Neuronal stem cell (in vitro differentiated cells): ENCODE measurements at places on chromosomes 13 and 19.

- DNase-seq: peak; percentile 17
Observed at GRCh38 chr13:80339912-80340650, 845 bp downstream of the SPRY2 start.

DNA sequence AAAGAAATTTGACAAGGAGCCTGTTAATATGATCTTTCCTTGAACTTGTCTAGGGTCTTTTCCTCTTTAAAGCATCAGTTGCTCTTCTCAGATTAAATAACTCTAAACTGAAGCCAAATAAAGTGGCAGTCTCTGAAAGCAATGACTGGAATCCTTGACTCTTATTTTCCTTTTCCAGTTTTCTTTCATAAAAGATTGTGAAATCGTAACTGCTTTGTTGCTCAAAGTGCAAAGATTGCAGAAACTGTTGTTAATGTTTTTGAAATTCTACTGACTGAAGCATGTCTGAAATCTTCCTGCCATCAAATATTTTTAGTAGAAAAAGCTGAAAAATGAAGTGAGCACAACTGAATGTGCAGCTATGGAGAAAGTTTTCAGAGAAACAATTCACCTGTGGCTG is 1.9 kb downstream of the NHLRC3 start:
- DNase-seq: no peak

- no peak for DNase-seq
Observed at GRCh38 chr13:98389319-98389718, 187.6 kb downstream of the STK24 start.

GRCh38 chr19:41588497-41589209 is 12.7 kb downstream of the CEACAM21 start:
- DNase-seq: no peak

DNA sequence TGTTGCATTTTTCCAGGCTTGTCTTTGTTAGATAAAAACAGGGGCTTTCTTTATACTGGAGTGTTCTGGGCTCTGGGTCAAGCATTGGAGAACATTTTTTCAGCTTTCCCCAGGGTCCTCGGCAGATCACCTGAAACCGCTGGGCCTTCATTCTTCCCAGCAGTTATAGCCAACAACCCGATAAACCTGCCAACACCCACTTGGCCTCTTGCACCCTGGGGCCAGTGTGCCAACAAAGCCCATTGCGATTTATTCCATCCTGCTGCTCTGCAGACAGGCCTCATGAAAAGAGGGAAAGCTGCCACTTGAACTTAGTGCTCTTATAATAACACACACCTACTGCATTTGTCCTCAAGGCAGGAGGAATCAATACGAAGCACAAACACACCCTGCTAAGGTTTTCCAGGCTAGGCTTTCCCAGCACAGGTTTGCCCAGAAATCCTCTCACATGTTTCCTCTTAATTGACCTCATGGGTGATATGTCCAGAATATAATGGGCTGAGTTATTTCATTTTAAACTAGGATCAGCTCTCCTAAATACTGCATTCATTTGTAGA is 669.3 kb downstream of the LIG4 start:
- DNase-seq: no peak

DNA sequence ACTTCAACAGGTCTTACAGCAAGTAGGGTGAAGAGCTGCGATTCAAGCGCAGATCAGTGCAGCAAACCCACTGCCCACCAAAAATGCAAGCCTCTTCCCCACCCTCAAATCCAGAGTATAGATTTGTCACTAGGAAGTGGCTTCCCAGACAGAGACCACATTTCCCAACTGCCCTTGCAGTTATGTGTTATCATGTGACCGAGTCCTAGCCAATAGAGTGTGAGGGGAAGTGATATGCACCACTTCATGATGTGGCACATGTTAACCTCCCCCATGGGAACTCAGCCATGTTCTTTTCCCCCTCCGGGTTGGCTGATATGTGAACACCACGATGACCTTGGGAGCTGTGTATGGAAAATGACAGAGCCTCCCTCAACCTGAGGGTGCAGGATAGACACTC is 50.8 kb downstream of the MBD3L2B start:
- no peak for DNase-seq

DNA sequence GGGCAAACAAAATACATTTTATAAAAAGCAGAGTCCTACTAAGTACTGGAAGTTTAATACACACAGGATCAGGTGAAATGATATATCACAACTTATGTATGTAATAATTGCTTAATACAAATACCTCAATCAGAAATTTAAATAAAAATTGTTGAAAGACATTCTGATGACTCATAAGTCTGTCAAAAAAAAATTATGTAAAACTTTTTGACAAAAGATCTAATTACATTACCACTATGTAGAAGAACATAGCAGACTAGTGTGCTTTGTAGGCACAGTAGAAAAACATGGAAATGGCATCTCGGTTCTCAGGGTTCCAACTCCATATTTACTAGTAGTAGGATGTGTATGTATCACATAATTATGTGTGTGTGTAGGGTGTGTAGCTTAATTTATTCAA is 156.2 kb downstream of the DNAJC3 start:
- DNase-seq: no peak

DNA sequence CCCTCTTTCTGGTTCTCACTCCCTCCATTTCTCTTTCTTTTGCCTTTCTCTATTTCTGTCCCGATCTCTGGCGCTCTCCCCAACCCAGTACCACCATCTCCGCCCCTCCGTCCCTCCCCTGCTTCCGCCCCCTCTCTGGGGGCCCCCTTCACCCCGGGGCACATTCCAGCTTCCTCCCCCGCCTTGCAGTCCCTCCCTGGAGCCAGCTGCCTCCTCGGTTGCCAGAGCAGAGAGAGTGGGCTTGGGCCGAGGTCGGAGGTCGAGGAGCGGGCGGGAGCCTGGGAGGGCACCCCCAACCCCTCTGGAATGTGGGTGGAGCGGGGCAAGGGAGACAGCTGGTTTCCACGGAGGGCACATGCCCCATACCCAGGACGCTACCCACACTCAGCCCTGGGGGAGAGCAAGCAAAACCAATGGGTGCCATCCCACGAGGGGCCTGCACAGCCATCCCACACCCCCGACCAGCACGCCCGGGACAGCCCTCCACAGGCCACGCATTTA is 6.5 kb upstream of the CIRBP start:
- DNase-seq: no peak

DNA sequence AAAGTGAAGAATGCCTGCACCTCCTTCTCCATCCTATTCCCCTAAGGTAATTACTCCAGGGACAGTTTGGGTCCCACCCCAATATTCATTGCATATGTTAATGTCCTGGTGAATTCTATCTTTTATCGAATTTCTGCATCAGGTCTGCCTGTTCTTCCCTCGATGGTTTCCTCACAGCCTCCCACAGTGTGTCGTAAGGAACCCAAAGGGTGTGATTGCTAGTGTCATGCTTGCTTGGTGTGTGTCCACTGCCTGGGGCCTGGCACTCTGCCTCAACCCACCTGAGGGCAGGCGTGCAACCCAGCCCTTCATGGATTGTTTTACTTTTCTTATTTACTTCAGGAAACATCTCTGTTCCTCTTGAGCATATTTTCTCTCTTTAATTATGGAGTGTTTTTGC is 60.2 kb upstream of the CYSLTR2 start:
- DNase-seq: no peak

DNA sequence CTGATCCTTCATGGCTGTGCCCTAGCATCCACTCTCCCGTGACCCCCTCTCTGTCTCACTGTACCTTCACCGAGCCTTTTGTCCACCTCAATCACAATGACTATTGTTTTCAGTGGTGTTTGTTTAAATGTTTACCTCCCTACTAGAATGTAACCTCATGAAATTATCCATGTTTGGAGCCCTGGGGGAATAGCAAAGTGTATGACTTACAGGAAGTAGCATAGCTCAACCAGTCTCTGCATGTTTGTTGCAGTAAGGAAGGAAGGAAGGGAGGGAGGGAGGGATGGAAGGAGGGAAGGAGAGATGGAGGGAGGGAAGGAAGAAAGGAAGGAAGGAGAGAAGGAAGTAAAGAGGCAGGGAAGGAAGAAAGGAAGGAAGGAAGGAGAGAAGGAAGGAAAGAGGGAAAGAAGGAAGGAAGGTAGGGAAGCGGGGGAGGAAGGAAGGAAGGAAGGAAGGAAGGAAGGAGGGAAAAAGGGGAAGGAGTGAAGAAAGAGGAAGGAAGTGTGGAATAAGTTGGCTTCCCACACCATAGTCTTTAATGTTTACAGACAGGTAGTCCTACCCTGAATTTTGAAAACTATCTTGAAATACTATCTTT is 421.4 kb downstream of the COG6 start:
- DNase-seq: no peak

- no peak for DNase-seq
Observed at GRCh38 chr19:14616407-14616806, 33.5 kb downstream of the CLEC17A start.

DNA sequence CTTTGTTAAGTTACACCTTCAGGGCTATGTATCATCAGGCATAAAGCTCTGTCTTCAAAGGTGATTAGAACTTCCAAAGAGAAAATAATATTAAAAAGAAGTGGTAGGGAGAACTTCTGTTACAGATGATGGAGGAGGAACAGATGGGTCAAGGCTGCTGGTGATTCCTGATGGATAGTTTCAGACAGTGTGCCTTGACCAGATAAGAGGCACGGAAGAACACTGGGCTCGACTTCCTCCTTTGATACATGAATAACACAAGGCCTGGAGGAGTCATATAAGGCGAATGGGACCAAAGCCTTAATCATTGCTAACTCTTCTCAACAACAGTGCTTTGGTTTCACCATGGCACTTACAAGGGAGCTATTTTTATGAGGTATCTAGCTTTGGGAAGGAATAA is 128.1 kb upstream of the RXFP2 start:
- no peak for DNase-seq

DNA sequence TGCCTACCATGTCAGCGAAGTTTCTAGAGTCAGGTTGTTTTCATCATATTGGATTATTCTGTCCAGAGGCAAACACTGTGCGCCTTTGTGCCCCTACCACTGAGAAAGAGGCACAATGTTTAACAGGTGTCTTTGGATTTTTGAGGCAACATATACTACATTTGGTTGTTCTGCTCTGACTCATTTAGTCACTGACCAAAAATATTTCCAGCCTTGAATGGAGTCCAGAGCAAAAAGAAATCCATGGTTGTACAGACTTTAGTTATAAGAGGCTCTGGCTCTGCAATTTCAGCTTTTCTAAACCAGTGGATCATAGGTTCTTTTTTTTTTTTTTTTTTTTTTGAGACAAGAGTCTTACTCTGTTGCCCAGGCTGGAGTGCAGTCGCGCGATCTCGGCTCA is 35.7 kb downstream of the LACC1 start:
- DNase-seq: no peak

DNA sequence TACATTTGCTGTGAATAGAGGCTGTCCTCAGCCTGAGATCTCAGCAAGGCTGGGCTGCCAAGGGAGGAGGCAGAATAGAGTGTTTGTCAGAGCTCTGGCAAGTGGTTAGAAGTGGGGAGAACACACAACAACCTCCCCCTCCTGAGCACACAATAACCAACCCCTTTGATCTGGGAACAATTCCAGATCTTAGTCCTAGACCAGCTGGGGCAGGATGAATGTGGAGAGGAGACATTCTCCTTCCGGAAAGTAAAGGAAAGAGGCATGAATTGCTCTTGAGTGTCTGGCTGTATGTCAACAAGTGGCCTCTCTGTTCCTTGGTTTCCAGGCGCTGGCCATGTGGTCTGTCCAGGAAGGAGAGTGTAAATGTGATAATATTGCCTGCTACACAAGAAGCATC is 114.9 kb upstream of the TMTC4 start:
- no peak for DNase-seq

DNA sequence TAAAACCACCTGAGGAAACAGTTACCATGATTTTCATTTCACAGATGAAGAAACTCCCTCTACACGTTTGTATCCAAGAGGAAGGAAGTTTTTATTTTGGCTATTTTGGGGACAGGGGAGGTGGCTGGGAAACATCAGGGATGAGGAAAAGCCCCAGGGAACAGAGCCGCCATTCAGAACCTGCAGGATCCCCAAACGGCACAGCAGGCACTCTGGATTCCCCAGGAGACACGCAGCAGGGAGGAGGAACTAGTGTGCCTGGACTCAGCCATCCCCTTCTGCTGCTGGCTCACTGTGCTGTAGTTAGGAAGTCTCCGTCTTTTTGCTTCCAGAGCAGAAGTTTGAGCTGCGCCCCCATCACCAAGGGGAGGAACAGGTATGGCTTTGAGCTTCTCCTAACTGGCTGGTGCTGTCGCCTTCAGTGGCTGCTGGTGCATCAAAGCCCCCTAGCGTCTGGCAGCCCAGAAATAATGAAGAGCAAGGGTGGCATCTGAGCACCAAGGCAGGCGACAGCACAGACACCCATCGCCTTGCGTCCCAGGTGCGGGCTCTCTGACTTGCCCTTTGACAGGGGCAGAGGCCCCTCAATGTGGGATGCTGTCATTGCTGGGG is 4.2 kb downstream of the NAPA start:
- no peak for DNase-seq

- no peak for DNase-seq
Observed at GRCh38 chr13:30496147-30496546, 30.4 kb upstream of the HMGB1 start.

DNA sequence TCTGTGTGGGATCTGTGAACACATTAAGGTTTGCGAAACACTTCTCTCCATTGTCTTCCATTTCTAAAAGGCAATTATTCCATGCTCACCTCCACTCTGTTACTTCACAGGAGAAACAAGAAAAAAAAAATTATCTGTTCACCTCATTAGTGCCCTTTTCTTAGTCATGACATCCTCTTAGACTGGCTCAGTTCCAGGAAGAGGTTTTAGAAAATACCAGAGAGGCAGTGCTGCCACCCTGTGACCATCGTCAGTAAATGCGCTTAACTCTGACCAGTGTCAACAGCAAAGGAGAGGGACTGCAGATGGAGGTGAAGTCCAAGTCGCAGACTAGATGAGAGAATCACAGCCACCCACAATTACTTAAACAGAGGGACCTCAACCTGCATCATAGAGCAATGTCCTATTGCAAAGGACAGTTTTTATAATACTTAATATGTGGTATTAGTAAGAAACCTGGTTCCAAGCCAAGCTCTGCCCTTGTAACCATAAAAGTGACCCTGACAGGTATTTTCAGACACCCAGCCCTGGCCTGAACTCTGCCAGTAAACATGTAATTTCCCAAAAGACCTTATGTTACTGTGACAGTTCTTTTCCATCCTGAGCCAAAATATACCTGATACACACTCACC is 19.4 kb downstream of the CEACAM21 start:
- DNase-seq: no peak

GRCh38 chr19:40174092-40174491 is 17.1 kb upstream of the MAP3K10 start:
- no peak for DNase-seq

- DNase-seq: no peak
Observed at GRCh38 chr19:28331596-28331995, 881.4 kb downstream of the UQCRFS1 start.

DNA sequence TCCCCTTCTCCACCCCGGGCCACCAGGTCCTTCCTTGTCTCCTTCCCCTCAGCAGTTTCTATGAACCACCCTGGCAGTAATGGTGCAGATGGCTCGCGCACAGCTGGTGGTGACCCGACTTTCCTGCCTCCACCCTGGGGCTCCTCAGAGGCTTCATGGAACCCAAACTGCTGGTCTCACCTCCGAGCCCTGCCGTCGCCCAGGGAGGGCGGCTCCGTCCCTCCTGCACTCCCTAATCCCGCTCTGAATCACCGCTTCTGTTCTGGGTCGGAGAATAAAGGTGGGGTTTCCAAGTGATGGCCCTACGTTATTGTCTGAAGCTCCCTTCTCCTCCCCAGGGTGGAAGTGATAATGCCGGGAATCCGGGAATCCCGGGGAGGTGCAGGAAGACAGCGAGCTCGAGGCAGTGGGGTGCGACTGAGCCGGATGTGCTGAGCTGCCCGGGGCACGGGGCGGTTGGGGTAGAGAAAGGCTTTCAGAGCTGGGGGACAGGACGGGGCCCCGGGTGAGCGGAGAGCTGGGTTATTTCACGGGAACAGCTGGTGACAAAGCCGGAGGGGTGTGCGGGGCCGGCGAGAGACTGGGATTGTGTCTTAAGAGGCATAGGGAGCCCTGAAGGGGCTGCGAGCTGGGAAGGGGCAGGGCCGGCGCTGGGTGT is 711 bp downstream of the FUT2 start:
- no peak for DNase-seq
